Left forelimb (tissue), 1 donor: ENCODE measurements at places on chromosomes 16 and 17.

- no peak for DNase-seq
These were observed 167.1 kb upstream of the KIF2B start for GRCh38 chr17:53655591-53655990.

- DNase-seq, result no peak
These were observed 39.7 kb downstream of the NACA2 start for GRCh38 chr17:61551255-61551742.

DNA sequence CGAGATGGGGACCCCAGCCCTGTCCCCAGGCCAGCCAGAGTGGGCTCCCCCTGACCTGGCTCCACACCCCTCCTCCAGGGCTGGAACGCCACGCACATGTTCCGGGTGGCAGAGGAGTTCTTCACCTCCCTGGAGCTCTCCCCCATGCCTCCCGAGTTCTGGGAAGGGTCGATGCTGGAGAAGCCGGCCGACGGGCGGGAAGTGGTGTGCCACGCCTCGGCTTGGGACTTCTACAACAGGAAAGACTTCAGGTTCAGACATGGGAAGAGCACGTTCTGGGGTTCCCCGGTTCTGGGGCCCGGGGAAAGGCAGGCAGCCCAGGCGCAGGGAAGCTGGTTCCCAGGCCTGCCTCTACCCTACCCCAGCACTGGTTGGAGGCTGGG lies 4.6 kb downstream of the ACE start:
- DNase-seq, result no peak

DNA sequence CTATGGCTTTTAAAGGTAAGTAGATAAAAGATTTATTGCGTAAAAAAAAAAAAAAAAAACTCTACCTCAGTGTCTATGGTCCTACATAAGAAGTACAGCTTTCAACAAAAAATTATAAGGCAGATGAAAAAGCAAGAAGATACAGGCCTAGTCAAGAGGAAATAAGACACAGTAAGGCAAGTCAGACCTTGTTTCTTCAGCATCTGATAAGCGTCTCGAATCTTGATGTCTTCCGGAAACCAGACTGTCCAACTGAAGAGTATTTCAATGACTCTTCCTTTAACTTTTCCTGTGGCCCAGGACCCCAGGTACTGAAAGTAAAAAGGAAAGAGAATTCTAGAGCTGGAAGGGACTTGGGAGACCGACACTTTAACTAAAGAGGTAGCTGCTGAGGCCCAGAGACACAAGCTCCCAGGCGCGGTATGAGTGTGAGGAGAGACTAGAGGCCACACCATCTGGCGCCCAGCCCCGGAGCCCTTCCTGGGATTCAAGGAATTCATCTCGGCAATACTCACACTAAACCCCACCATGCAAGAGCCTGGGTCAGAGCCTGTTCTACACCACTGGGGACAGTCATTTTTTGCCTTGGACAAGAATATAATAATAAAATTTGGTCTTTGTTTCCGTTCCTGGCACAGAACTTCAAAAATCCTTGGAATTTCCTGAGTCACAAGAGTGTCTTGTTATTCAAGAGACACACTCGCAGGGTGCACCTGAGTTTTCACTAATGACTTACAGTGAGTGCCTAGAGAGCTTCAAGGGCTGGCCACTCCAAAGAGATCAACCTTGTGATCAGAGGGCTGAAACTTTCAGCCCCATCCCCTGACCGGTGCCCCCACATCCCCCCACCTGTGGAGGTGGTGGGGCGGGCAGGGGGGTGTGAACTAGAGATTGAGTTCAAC lies 18.6 kb downstream of the GGA2 start:
- no peak for DNase-seq

GRCh38 chr17:16652847-16653366 lies 743 bp downstream of the ZNF624 start:
- no peak for DNase-seq

- no peak for DNase-seq
These were observed 11.4 kb downstream of the CASKIN1 start for GRCh38 chr16:2184962-2185361.

DNA sequence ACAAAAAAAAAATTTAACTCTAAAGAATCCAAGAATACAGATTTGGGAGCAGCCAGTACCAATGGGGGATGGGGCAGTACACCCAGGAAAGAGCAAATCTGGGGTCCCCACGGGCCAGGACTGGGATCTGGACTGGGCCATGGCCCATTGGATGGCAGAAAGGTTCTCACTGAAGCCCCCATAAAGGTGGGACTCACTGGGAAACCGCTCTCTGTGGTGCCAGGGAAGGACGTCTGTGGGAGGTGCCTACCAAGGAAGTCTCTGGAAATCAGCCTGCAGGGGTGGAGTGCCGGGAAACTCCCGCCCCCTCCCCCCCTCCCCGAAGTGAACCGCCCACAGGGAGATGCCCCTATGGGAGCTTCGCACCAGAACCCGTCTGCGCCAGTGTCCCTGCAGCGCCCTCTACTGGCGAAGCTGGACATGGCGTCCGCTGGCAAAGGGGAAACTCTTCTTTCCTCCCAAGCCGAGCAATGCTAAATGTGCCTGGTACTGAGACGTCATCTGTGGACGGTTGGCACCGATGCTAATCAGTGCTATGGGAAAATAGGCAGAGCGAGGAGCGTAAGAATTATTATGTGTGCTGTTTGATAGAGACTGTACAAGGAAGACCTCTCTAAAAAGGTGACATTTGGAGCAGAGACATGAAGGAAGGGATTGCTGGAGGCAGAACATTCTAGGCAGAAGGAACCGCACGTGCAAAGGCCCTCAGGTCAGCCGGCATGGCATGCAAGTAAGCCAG lies 671.1 kb downstream of the WWOX start:
- no peak for DNase-seq

GRCh38 chr16:60553090-60553757 lies 1483.0 kb downstream of the CDH8 start:
- DNase-seq, result no peak

DNA sequence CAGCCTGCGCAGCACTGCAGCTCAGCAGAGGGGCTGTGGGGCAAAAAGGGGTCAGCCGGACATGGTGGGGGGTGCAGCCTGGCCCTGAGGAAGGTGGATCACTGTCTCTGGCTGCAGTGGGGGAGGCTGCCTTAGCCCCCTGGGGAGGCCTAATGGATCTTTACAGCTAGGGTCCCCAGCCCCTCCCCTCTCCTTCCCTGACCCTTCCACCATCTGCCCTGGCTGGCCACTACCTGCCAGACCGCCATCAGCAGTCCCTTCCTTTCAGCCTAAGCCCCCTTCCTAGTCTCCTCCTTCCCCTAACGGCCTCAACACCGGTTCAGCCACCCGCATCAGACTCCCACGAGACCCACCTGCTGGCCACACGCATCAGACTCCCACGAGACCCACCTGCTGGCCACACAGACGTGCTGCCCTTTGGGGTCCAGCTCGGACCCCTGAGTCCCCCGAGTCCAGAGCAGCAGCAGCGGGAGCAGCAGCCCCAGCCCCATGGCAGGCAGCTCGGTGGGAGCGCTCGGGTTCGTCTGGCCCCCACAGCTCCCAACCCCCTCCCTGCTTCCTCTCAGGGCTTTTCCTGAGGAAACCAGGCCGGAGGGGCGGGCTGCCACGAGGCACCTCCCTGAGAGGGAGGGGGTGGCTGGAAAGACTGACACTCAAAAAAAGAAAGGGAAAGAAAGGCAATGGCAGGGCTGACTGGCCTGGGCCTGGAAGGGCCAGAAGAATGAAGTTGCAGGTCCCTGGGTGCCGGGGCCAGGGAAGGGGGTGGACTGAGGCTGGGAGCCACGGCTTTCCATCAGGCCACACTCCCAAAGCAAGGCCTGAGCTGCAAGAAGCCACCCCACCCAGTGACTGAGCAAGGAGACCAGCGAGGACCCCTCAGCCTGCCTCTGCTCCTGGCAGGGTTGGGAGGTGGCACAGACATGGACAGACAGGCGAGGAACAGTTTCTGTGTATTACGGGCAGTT lies at the start of gene SCARF1:
Gene SCARF1 (minus strand): TSS at position 526 of the 965 bp plus-strand sequence. CDS start 35 bp downstream, at position 491.
- DNase-seq, result no peak

DNA sequence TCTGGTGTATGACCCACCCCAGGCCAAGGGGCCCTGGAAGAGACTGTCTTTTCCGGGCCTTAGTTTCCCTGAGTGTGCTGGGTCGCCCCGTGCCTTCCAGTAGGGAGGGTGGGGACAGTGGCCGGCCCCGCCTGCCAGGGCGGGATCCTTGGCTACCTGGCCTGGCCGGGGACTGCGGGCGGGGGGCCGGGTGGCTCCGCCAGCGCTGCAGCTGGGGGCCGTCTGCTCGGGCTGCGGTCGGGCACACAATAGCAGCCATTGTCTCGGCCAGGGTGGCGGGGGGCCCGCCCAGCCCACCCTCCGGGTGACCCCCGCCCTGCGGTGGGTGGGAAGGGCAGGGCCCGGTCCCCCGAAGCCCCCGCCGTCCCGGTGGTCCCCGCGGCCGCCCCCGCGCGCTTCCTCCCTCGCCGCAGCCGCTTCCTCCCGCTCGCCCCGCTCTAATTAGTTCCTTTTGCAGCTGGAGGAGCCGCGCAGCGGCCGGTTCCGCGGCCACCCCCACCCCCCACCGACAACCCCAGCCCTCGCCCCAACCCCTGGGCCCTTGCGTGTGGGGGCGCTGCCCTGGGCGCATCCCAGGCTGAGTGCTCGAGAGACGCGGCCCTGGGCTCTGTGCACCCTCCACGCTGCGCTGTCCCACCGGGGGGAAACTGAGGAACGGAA lies 11.6 kb downstream of the GLIS2 start:
- DNase-seq, result peak; percentile 68

DNA sequence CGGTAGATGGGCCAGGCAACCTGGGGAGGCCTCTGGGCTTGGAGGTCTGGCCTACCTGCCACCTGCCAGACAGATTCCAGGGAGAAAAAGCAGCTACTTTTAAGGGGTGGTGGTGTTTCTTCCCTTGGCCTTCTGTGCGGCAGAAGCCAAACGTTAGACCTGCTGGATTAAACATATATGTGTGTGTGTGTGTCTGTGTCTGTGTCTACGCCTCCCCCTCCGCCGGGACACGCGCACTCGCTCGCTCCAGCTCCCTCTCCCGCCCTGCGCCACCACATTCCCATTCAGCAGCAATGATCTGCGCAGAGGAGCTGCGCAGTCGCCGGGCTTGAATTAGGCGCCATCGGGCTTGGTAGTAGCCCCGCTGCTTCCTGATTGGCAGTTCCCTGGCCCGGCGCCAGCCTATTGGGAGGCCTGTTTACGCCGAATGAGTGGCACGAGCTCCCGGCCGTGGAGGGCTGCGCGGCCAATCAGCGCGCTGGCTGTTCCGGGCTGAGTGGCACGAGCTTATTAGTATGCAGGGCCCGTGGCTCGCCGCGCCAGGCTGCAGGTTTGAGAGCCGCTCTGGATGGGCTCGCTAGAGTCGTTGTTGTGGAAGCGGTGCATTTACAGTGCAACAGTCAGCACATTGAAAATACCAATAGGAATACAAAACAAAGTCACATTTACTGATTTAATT lies at the start of gene BAHCC1:
Gene BAHCC1 (plus strand): TSS at position 537 of the 679 bp plus-strand sequence. CDS start 4,283 bp downstream, outside the sequence.
- peak; percentile 100 for DNase-seq

- no peak for DNase-seq
These were observed 83.6 kb downstream of the ABR start for GRCh38 chr17:1096215-1096614.

DNA sequence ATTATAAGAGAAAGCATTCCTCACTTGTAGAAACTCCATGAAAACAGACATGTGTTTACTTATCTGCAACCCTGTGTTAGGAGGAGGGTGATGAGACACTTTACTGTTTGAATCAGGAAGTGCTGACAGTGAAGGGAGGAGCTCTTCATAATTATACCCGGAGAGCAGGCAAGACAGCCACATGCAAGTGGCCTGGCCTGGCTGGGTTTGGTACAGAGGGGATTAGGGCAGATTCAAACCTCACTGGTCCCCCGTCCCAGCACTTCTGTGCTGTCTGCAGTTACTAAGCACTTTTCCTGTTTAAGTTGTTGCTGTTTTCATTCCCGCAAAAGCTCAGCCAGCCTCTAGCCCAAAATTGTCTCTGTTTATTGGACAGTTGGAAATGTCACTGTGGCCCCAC lies 78.5 kb downstream of the WWOX start:
- no peak for DNase-seq
